Suprapubic skin (tissue), 4 donors: ENCODE measurements at places on chromosomes 4 and X. TPM values are rescaled to one million over a fixed set of nuclear protein-coding genes. Genes with fewer than 3 reads are reported as not detected.

DNA sequence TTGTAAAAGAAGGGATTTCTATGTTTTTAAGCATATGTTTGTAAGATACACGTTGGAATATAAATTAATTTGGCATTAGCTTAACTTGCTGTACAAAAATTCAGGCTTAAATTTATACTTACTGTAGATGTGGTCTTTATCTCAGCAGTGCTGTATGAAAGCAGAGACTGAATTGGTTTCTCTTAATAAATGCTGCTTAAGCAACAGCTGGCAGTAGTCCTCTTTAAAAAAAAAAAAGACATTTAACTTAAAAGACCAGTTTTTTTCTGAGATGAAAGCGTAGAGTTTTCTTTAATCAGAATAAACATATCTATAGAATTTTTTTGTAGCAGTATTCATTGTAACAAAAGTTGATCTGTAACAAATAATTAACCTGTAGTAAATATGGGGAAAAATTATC lies 124.6 kb downstream of the RAP1GDS1 start:
- H3K36me3 ChIP-seq = no peaks in the 10 kb centered on the region
- no peaks in the 10 kb centered on the region for H3K27me3 ChIP-seq
- H3K4me1 ChIP-seq = no peaks in the 10 kb centered on the region

The SCML2 gene
- total RNA-seq = 2.5 TPM

DNA sequence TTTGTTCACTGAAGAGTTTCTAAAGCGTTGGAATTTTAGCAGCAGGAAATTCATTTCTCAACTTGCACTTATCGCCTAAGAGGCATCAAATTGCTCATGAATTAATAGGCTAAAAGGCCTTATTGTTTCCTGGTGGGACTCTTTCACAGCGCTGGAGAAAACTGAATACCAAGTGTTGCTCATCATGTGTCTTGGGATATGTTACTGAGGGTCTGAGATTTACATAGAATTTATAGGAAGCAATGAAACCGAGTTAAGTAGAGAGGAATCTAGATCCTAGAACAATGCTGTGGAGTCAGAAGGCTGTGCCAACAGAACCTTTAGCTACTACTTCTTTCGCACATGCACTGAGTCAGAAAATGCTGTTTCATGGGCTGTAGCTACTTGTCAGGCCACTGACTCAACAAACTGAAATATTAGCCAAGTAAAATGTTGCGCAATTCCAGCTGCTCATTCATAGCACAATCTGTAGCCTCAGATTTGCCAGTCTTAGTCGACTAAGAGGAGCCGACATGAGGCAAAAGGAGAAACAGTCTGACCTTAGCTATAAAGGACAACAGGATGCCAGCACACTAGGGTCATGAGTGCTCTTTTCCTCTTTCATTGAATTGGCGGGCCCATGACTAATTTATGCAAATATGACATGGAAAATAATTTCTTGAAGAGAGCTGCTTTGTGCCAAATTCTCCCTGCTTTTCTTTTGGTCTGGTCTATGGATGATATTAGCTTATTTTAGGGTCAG lies 35.9 kb upstream of the CXCL8 start:
- peaks cover 35% of the 10 kb centered on the region for H3K4me1 ChIP-seq
- H3K36me3 ChIP-seq = no peaks in the 10 kb centered on the region
- DNase-seq = no peak
- H3K4me3 ChIP-seq = no peak overlapping the region

GRCh38 chrX:110212299-110212698 lies 105.6 kb downstream of the AMMECR1 start:
- no peak overlapping the region for H3K4me3 ChIP-seq
- H3K27ac ChIP-seq = no peak overlapping the region
- DNase-seq = no peak
- no peaks in the 10 kb centered on the region for H3K4me1 ChIP-seq
- no peaks in the 10 kb centered on the region for H3K27me3 ChIP-seq
- H3K36me3 ChIP-seq = no peaks in the 10 kb centered on the region

- H3K27me3 ChIP-seq = no peaks in the 10 kb centered on the region
- DNase-seq = no peak
- H3K27ac ChIP-seq = no peak overlapping the region
- no peaks in the 10 kb centered on the region for H3K36me3 ChIP-seq
Measured at GRCh38 chrX:70132224-70132623, 1.0 kb upstream of the IGBP1 start.

The STARD8 gene
- total RNA-seq = 2.0 TPM

GRCh38 chr4:21012851-21013331 lies 312.6 kb downstream of the PACRGL start:
- no peaks in the 10 kb centered on the region for H3K36me3 ChIP-seq
- no peak for DNase-seq
- H3K27ac ChIP-seq = no peak overlapping the region
- H3K4me3 ChIP-seq = no peak overlapping the region
- no peaks in the 10 kb centered on the region for H3K4me1 ChIP-seq

DNA sequence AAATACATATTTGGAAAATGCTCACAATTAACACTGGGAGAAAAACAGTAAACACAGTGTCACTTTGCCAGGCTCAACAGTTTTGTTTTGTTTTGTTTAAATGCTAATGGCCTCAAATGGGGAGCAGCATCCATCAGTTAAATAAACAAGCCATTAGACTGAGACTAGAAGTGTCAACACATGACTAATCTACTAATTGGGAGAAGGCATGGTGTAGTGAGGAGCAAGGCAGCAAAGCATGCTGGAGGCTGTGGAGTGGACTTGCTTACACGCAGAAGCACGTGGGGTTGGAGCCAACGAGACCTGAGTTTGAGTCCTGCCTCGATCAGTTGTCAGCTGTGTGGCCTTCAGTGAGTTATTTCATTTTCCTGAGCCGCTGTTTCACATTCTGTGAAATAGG lies 29.0 kb downstream of the UTP14A start:
- no peak overlapping the region for H3K4me3 ChIP-seq
- H3K36me3 ChIP-seq = no peaks in the 10 kb centered on the region
- no peaks in the 10 kb centered on the region for H3K27me3 ChIP-seq
- DNase-seq = no peak
- H3K4me1 ChIP-seq = no peaks in the 10 kb centered on the region

DNA sequence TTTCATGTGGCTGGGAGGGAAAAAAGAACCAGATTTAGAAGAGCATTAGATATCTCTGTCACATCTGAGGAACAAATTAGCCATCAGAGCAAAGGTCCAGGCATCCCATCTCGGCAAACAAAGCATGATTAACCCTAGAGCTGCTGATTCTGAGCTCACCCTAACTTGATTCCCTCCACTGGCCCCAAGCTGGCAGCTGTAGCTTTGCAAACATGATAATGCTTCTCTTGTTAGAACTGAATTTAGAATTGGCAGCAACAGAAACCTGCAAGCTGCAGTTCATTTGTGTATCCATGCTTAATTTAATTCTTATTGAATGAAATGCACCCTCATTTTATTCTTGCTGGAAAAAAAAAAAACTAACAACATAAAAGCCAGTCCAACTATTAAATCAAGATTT lies 289.2 kb downstream of the IL1RAPL1 start:
- DNase-seq = no peak
- no peak overlapping the region for H3K27ac ChIP-seq
- H3K36me3 ChIP-seq = no peaks in the 10 kb centered on the region
- H3K4me1 ChIP-seq = no peaks in the 10 kb centered on the region
